A172 (cell line): ENCODE measurements at places on chromosomes 1 and 21. TPM values are rescaled to one million over a fixed set of nuclear protein-coding genes. Genes with fewer than 3 reads are reported as not detected.

DNA sequence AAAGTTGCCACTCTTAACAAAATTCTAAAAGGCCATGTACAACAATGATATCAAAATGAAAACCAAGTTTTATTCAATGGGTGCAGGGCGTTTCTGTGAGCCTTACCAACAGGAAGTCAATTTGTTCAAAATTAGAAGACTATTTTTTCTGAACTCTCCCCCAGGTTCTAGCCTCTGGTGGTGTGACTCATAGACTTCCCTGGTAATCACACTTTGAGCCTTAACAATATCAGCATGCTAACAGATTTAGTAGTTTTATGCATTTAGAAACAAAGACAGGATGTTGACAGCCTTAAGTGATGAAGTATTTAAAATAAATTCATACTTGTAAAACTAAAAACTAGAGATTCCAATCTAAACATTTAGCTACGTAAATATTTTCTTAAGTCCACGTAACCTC is 88.4 kb downstream of the LRRC8C start:
- DNase-seq = peak; percentile 51

- peak; percentile 89 for DNase-seq
These were observed 17.5 kb downstream of the CFAP45 start for GRCh38 chr1:159882527-159882862.

DNA sequence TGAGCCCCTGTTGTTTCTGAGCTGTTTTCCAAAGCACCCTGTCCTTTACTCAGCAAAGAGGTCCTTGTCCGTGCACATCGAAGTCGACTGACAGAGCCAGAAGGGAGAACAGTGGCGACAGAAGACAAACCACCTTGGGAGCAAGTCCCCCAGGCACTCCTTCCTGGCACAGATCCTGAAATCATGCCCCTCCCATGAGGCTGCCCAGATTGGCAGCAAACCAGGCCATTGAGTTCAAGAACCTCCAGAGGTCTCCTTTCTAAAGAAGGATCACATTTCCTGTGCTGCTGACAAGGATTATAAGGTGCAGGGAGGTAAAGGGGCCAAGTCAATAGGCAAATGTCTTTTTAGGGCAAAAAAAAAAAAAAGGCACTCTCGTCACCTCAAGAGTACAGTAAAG is 84.7 kb upstream of the HIVEP3 start:
- peak; percentile 10 for DNase-seq

DNA sequence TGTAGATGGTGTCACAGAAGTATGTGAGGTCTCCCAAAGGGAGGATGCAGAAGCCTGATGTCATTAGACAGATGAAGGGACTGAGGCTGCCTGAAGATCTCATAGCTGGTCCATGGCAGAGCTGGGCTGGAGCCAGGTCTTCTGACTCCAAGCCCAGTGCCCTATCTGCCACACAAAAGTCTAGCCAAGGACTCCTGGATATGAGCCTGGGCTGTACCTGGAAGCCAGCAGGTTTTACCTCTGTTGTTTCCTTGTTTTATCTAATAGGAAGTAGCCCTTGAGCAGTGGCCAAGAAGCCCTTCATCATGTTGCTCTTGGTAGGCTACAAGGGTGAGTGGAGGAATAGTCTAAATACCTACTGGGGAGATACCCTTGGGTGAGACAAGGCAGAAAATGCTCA is 74.4 kb upstream of the SLC44A3 start:
- no peak for DNase-seq

CADM3 gene
- total RNA-seq = 0.26 and 0.91 TPM in 2 replicates

IGSF9 gene
- 0.89 and 1.6 TPM in 2 replicates for total RNA-seq

CHIA gene
- not detected in 2 replicates for total RNA-seq

ST6GALNAC3 gene
- 1.8 and 1.9 TPM in 2 replicates for total RNA-seq

DNA sequence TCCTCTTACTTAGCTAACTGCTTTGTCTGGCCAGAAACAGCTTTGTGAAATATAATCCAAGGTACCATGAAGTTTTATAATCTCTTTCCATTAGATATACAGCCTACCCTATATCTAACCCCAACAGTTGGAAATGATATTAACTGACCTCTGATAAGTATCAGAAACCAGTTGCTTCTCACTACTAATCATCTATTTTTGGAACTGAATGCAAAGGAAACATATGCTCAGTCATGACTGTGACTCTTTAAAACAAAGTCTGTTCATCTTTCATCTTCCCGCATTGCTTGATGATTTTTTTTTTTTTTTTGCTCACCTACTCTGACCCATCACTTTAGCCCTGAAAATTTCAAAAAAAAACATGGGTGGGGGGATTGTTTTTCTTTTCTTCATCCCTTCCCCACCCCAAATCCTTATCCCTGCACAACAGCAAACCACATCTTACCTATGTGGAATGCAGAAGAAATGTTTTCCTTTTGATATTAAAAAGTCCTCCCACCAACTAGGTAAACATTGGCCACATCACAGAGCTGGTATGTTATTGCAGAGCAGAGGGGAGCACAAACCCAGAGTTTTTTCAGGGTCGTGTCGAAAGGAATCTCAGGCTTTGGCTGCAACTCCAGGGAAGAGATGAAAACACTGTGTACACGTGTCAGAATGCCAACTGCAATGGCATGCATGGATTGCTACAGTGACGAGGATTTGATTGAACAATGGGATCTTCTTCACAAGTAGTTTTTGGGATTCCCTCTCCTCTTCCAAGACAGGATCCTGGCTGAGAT is 137.3 kb downstream of the SLC30A10 start:
- DNase-seq = no peak

CNKSR1 gene
- not detected in 2 replicates for total RNA-seq

DNA sequence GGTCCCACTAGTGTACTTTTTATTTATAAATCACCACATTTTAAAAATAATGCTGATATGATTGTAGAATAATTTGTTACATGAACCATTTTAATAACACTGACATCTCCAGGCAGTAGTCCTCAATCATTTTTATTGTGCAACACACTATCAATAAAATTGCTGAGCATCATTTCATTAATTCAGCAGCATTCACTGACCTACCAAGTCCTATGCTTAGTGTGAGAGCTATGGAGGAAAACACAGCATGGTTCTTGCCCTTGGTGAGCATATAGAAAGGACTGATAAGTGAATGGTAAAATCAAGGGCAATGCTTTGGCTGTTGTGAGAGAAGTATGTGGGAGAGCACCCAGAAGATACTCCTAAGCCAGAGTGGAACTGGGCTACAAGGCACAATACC is 119.7 kb downstream of the KCNT2 start:
- no peak for DNase-seq

DNA sequence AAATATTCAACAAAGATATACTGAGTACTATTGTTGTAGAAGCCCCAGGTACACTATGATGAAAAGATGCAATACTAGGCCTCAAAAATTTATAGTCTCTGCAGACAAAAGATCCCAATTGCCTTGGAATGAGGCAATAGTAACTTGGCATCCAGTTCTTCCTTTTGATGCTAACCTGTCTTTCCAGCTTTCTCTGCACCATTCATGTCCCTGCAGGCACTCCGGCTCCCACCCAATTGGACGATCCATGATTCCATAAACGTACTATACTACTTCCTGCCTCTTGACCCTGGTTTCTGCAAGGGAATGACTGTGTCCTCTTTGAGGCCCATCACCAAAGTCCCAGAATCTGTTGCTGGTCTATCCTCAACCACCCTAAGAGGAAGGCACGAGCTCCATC is 8.0 kb upstream of the TAGLN2 start:
- no peak for DNase-seq

VCAM1 gene
- 0.05 and 1.1 TPM in 2 replicates for total RNA-seq

TRIM46 gene
- 1.1 and 3.4 TPM in 2 replicates for total RNA-seq

- DNase-seq = peak; percentile 16
These were observed 2.5 kb upstream of the ATF6 start for GRCh38 chr1:161763522-161764098.

DNA sequence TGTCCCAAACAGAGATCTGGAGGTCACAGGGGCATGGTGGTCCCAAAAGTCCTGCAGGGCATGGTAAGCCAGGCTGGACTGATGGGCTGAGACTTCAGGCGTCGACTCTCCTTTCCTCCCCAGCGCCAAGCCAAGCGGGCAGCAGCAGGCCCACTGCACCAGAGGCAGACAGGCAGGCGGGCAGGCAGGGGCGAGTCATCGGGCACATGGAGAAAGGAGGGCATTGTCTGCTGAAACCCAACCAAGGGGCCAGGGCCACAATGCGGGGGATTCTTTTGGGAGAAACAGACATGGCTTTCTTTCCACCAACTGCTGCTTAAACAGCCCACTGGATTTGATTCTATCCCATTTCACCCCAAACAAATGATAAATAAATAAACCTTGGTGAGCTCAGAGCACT is 46.2 kb downstream of the TRABD2B start:
- DNase-seq = no peak

DNA sequence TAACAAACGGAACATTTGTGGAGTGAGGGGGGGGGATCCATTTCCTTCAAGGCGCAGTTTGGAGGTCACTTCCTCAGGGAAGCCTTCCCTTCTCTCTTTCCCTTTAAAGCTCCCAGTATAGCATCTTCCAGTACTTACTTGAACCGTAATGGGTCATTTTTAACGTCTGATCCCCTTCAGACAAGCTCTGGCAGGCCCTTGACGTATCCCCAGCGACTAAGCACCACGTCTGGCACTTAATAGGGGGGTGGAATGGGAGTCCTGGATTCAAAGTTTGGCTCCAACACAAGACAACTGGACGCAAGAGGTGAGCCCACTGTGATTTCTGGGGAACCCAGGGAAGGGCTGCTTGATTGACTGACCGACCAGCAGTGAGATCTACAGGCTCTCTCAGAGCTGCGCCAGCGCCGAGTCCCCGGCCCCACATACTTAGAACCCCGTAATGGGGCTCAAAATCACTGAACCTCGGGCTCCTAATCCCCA is 441 bp downstream of the YARS1 start:
- DNase-seq = peak; percentile 11

GRCh38 chr1:244801246-244801645 is 34.2 kb upstream of the COX20 start:
- DNase-seq = peak; percentile 34

LCE1B gene
- total RNA-seq = not detected in 2 replicates

IL12RB2 gene
- total RNA-seq = not detected in 2 replicates

DNA sequence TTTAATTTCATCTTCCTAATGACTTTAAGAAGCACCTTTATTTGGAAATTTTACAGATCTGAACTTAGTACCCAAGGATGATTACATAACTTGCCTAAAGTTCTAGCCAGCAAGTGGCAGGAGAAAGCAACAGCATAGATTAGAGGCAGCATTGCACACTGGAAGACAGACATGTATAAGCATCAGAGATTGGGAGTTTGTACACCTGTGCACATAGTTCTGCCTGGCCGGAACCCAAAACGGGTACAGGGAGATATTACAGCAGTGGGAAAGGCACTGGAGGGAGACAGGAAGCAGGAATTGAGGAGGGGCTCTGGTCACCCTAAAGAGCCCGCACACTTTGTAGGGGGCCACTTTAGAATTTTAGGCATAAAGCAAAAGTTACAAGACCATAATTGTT is 19.3 kb downstream of the GBP6 start:
- no peak for DNase-seq

- no peak for DNase-seq
These were observed 60.1 kb downstream of the ATG4C start for GRCh38 chr1:62844030-62844429.

- DNase-seq = peak; percentile 13
These were observed 326.0 kb downstream of the BARHL2 start for GRCh38 chr1:90391126-90391525.

DNA sequence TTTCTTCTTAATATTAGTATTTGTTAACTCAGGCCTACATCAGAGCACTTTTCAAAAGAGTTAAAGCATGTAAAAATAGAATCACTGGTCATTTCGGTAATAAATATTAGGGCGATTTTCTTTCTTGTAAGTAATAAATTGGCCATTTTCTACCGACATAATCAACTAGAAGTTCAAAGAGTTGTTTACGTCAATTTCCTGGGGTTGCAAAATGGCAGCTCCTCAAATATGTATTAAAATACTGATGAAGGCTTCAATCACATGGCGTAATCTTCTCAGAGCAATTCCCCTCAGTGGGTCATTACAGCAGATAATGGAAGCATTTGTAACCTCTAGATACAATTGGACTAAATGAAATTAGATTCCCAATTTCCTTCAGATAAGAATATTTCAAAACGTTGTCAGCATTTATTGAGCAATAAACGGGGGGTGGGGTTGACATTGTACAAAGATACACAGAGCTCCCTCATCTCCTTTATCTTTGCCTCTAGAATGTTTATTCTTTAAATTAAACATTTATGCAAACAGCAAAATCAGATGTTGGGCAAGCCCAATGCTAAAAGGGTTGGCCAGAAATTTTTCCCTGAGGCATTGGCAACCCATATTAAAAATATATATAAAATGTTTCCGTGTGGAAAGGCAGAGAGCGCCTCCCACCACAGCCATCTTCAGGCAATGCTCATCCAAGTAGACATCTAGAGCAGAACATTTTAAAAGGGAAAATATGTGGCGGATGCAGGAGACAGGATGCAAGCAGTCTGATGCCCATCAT is 240.6 kb downstream of the NCAM2 start:
- DNase-seq = no peak

GRCh38 chr1:179296356-179297104 is 2.9 kb downstream of the SOAT1 start:
- no peak for DNase-seq

FCER1A gene
- not detected in 2 replicates for total RNA-seq

DNA sequence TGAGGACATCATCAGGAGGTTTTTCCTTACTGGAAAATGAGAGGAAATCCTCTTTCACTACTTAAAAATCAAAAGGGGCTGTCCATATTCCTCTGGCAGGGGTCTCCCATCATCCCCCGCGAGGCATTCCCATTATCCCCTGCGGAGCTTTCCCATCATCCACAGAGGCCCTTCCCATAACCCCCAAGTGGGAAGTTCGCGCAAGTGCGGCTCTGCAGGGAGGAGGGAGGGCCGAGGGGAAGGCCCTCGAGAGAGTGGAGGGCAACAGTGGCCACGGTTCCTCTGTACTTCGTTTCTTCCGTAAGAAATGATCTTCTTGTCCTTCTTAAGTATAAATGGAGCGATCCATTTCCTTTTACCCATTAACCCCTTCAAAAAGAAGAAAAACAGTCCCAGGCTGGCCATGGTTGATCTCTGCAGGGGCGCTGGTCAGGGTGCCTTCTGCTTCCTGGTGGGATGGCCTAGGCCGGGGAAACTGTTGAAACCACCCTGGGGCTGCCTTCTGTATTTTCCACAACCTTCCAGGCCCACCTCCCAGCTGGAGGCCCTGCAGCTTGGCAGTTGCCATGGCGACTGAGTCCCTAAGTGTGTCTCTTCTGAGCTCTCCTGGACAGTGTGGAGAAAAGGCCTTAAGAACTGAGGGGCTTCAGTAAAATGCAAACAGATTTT is 3.6 kb upstream of the RSPH1 start:
- no peak for DNase-seq

- no peak for DNase-seq
These were observed 49.8 kb downstream of the CDKN2C start for GRCh38 chr1:51019811-51020210.

- DNase-seq = no peak
These were observed 656 bp downstream of the SH2D2A start for GRCh38 chr1:156815961-156816422.

MMP23B gene
- 3.9 TPM in 1 of 2 replicates, not detected in the other for total RNA-seq

DNA sequence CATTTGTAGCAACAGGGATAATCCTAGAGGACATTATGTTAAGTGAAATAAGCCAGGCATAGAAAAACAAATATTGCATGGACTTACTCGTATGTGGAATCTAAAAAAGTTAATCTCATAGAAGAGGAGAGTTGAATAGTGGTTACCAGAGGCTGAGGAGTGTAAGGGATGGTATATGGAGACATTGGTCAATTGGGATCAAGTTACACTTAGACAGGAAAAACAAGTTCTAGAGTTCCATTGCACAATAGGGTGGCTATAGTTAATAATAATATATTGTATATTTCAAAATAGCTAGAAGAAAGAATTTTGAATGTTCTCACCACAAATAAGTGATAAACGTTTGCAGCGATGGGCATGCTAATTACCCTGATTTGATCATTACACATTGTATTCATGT is 354.6 kb downstream of the SEC16B start:
- DNase-seq = no peak

NHLH2 gene
- 0.07 TPM in 1 of 2 replicates, not detected in the other for total RNA-seq
